ENCODE measurements at places on chromosomes 2 and 18. TPM values are rescaled to one million over a fixed set of nuclear protein-coding genes. Genes with fewer than 3 reads are reported as not detected.

DNA sequence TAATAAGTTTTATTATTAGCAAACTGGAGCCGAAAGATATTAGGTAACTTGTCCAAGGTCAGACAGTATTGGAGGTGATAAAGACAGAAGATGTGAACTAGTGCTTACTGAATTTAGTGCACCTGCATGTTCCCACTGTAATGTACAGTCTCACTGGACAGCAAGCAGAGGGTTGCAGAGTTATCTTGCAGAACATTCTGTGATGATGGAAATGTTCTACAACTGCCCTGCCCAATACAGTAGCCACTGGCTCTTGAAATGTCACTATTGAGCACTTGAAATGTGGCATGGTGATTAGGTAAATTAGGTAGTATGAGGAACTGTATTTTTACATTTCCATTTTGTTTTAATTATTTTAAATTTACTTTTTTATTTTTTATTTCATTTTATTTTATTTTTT lies 356.6 kb downstream of the EPHA4 start:
- no peak for DNase-seq

DNA sequence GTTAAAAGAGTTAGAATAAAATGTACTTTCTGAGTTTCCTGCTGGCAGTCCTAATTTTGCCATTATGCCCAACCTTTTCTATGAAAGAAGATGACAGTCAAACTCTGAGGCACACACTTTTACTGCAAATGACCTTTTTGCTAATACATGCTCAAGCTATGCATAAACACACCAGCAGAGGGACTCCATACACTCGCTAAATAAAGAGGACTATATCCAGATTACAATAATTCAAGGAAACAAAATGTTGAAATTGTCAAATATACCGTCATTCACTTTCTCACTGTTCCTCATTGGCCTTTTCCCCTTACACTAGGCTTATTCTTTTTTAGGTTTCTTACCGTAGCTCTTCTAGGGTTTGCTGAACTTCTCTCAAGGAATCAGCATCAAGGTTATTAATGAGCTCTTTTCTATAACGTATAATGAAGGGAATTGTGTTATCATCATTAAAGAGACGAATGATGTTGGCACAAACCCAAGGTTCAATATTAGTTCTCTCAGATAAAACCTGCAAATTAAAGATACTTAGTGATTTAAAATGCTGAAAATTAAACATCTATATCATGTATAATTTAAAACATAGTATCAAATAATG lies 25.7 kb downstream of the SRBD1 start:
- DNase-seq: peak; percentile 37

Gene MAPRE3
- 3.8 TPM for total RNA-seq

DNA sequence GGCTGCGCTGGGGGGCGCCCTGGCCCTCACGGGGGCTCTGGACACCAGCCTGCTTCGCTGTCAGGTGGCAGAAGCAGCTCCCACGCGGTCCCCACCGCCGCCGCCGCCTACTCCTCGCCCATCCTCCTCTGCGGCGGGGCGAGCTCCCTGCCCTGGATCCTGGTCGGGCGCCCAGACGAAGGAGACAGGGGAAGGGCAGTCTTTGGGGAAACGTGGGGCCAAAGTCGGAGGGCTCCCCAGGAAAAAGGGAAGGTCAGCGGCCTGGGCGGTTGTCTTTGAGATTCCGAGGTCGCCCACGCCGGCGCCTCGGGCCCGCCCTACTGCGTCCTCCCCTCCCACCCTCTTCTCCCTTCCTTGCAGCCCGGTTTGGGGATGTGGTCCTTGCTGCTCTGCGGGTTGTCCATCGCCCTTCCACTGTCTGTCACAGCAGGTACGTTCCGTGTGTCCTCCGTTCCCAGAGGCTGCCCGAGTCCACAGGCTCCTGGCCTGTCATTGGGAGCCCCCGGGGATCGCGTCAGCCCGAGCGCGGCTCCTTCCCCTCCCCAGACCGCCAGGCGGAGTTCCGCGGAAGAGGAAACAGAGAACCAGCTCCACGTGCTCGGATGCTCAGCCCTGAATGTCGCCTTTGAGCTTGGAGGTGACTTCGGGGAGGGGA lies 800 bp downstream of the IL1RL2 start:
- DNase-seq: peak; percentile 47

GRCh38 chr2:72950558-72951255 lies 33.4 kb downstream of the EMX1 start:
- DNase-seq: no peak

- no peak for DNase-seq
These were observed 7.7 kb upstream of the ICOS start for GRCh38 chr2:203928849-203929248.

Gene OTOS
- not detected for total RNA-seq

Data from CD8-positive, alpha-beta T cell (primary cell).